ENCODE measurements at places on chromosomes 5 and 9. TPM values are rescaled to one million over a fixed set of nuclear protein-coding genes. Genes with fewer than 3 reads are reported as not detected.

PRDM9 gene
- total RNA-seq: under 0.01 TPM

CAPSL gene
- not detected for total RNA-seq

GLDC gene
- total RNA-seq: 0.07 TPM

PAPPA gene
- total RNA-seq: 0.68 TPM

AQP3 gene
- total RNA-seq: 110 TPM

IL17B gene
- not detected for total RNA-seq

MEF2C gene
- 2.1 TPM for total RNA-seq

SPATA6L gene
- total RNA-seq: 2.7 TPM

PROB1 gene
- 1.4 TPM for total RNA-seq

NEURL1B gene
- 4.8 TPM for total RNA-seq

OSMR gene
- 161 TPM for total RNA-seq

KDM3B gene
- 40.0 TPM for total RNA-seq

ASPN gene
- total RNA-seq: not detected

NAA35 gene
- total RNA-seq: 36.2 TPM

SCGB3A2 gene
- not detected for total RNA-seq

CDH6 gene
- 0.14 TPM for total RNA-seq

KCNN2 gene
- total RNA-seq: under 0.01 TPM

LCNL1 gene
- not detected for total RNA-seq

IL5 gene
- not detected for total RNA-seq

SLIT3 gene
- 1.4 TPM for total RNA-seq

FAXDC2 gene
- total RNA-seq: 0.34 TPM

CENPK gene
- 4.8 TPM for total RNA-seq

FOXD4 gene
- 0.36 TPM for total RNA-seq

NMUR2 gene
- total RNA-seq: not detected

ARL14EPL gene
- total RNA-seq: not detected

NDUFS4 gene
- 94.2 TPM for total RNA-seq

ANGPTL2 gene
- under 0.01 TPM for total RNA-seq

TMEFF1 gene
- 0.21 TPM for total RNA-seq
